ENCODE measurements at places on chromosomes 2 and 18.

DNA sequence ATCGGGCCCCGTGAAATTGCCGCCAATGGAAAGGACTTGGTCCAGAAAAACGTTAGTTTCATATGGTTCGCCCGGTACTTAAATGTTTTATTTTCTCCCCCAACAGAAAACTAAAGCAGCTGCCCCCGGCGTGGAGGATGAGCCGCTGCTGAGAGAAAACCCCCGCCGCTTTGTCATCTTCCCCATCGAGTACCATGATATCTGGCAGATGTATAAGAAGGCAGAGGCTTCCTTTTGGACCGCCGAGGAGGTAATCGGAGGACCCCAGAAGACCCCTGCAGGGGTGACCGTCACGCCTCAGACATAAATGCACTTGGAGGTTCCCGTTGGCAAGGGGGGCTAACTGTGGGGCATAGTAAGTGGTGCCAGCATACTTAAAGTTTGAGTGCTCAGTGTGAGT, 742 bp downstream of the RRM2 start:
- no peak for DNase-seq

GRCh38 chr2:149080971-149081370, 42.5 kb downstream of the LYPD6B start:
- no peak for DNase-seq

GRCh38 chr2:10968176-10968575, 56.4 kb downstream of the KCNF1 start:
- DNase-seq, result no peak

GRCh38 chr2:29878898-29879297, 42.5 kb downstream of the ALK start:
- no peak for DNase-seq

DNA sequence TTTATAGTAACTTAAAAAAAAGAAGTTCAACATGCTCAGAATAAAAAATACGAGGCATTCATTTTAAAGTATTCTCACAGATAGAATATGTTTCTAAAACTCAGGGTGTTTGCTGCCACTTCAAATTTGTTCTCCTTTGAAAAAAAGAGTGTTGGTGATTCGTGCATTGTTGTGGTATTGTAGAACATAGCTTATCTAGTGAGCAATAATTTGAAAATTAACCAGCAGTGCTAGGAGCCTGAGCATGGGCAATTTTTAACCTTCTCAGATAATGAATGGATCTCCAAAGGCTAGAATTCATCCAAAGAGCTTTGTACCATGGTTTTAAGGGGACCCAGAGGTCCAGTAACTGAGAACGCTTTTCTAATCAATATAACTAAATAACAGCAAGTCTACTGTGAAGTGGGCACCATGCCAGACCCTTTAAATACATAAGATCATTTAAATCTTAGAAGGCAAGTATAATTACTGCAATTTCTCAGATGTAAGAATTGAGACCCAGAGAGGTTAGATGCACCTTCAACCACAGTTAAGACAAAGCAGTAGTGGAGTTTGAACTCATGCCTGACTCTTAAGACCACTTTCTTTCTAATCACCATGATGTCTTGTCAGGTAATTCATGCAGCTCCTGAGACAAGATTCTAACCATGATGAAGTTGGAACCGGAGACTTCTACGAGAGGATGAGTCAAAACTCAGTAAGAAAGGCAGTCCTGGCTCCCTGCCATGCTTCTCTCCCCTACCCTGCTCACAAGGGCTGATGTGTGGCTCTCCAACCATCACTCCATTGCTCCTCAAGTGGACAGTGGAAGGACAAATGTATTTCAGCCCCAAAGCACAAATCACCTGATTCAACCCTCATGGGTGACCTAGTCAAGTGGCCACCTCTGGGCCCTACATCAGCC, 3.4 kb downstream of the CYRIA start:
- no peak for DNase-seq

DNA sequence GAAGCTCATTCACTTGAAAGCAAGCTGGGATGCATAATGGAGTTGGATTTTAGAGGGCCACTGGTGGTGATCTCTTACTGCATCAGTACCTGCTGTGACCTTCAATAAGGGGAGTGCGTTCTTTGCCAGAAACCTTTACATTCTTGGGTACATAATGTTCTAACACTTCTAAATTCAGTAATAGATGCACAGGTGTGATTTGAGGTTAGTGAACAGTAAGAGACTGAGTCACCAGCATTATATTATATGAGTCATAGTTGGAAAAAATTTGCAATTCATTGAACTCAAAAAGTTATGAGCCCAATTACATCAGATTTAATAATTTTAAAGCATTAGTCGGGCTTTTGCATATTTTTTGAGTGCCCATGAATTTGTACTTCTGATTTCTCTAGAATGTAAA, 803.3 kb downstream of the ADCYAP1 start:
- DNase-seq, result no peak

Measured in AG10803 (cell line).